Vagina (tissue), 2 donors: ENCODE measurements at places on chromosomes 16 and 17.

DNA sequence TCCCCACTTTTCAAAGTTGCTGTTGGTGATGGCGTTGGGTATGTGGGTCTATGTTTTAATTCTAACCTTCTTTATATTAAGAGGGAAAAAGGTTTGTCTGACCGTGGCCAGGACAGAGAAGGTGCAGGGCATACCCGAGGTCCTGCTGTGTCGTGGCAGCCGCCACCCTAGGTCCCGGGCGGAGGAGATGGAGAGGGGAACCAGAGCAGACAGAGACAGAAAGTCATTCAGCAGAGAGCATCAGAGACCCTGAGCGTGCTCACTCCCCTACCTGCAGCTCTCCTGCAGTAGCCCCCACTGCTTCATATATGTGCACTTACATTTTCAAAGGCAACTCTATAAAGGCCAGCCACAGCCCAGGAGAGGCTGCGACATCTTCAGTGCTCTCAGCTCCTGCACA, 327.2 kb upstream of the TNRC6C start:
- DNase-seq, result no peak

DNA sequence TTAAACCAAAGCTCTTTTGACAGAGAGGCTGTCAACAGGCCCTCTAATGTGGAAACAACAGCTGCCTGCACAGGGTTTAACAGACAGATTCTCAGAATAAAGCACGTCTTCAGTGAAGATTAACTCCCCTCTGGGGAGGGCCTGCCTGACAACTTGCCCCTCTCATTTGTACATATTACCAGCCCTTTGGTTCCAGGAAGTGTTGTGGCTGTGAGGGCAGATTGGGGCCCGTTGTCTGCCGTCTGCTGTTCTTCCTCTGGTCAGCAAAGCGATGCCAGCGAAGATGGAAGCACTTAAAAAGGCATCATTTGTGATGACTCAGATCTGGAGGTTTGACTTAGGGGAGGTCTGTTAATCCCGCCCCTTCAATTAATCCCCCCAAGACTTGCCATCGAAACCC, 177.0 kb upstream of the IRX6 start:
- DNase-seq, result no peak

GRCh38 chr16:24537474-24538337, 1.7 kb upstream of the RBBP6 start:
- DNase-seq, result no peak

DNA sequence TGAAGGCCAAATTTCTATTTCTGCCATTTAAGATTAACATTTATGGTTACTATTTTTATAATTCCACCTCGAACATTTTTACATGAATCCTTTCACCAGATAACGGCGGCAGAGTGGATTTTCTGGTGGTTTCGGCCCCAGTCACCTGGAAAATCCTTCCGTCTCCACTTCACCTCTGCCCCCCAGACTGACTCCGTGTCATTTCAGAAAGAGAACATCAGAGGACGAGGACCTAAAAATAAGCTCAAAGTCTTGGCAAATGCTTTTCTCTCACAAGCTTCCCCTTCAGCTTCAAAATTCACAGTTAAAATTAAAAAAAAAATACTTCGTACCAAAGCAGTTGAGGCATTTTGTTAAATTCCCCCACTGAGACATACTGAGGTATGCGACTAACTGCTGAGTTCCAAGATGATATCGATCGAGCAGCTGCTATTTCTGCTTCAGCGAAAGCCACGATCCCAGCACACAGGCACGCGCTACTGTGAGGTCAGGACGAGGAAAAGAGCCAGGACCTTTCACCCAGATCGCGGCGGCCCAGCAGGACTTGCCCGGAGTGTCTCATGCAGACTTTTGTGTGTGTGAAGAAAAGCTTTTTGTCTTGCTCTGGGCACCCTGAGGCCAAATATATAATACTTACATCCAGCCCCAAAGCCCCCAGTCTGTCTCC, 36.8 kb downstream of the ASPA start:
- no peak for DNase-seq

DNA sequence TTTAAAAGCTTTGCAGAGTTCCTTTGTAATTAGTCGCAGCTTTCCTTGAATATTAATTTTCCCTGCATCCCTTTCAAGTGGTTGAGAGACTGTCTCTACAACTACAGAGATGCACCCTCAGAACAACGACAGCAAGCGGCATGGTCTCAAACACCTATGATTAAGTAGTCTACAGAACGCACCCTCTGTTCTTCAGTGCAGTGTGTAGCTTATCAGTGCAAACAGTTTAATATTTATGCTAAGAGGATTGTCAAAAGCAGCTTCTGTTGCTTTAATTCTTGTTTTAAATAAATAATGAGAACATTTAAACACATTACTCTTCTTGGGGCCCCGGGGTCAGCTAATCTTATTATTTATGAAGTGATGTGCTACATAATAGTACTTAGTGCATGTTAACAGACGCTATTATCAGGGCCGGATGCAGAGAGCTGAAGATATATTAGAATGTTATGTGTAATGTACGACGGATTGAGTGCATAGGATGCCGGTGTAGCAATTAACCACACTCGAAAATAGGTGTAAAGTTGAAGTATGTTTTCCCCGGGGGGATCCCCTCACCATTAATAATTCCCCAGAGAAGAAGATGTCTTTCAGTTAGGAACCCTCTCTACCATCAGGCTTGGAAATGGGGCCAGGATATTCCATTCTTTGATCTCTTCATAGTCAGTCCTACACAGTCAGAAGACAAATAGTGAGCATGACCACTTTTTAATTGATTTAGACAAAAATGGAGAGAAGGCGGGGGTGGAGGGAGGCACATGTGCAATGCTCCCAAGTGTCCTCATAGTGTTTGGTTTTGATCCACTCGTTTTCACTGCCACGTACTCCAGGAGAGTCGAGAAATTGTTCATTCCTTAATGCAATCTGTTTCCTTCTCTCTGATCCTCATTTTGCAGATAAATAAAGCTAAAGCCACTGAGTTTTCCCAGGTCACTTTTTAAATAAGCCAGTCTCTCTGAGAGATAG, 176.3 kb downstream of the IRX3 start:
- no peak for DNase-seq

- DNase-seq, result no peak
These were observed 631 bp downstream of the UTP6 start for GRCh38 chr17:31900877-31901276.

- no peak for DNase-seq
These were observed 253.9 kb upstream of the CACNG5 start for GRCh38 chr17:66580956-66581391.

DNA sequence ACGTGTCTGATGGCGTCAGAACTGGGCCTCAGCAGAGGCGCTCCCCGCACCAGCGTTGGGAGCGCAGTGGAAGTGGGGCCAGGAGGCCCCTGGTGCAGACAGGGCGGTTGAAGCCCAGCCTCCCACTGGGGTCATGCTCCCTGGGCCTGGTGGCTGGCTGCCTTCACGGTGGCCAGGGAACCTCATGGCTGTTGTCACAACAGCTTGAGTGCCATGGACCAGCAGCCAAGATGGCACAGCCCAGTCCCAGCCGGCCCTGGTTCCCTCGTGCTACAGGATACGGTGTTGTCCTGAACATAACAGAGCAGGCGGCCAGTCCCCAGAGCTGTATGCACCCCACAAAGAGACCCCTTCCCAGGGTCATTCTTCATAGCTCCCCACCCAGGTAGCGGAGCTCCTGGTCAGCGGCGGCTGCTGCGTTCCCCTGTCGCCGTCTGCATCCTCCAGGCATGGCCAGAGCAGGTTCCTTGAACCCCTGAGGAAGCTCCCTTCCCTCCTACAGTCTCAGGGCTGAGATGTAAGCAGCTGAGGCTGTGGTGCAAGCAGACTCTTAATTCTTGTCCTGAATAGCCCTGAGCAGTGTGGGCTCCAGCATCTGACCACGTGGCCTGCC, 29.7 kb downstream of the NME3 start:
- no peak for DNase-seq

DNA sequence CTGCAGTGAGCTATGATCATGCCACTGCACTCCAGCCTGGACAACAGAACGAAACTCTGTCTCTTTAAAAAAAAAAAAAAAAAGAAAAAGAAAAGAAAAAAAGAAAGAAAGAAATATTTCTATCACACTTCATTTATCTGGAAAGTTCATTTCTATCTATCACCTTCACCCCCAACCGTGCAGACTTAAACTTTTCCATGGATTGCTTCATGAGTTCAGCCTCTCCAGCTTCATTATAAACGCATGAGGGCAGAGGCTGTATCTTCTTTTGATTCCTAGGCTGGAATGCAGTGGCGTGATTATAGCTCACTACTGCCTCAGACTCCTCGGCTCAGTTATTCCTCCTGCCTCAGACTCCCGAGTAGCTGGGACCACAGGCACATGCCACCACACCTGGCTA, 28.2 kb downstream of the MRC2 start:
- no peak for DNase-seq

DNA sequence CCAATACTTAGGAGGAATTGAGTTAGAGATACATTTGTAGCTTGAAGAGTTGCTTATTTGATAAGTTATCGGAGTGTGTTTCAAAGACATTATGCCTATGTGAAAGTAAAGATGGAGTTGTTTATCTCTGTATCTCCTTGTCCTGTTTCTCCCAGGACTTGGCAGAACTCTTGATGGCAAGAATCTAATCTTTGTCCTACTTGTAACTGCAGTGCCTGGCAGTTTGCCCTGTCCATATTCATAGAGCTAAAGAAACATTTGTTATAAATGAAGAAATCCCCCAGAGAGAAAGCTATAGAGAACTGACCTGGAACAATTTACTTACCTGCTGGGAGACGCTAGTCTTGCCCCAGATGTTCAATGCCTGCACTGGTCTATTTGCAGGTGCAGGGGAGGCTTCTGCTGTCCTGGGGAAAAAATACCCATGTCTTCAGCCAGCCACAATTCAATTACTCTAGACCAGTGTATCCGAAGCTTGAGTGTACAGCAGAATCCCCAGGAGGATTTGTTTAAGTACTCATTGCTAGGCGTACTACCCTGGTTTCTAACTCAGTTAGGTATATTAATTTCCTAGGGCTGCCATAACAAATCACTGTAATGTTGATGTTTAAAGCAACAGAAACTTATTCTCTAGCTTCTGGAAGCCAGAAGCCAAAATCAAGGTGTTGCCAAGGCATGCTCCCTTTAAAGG, 410.0 kb upstream of the HSBP1 start:
- DNase-seq, result no peak

GRCh38 chr16:49419006-49419405, 45.4 kb downstream of the C16orf78 start:
- no peak for DNase-seq

DNA sequence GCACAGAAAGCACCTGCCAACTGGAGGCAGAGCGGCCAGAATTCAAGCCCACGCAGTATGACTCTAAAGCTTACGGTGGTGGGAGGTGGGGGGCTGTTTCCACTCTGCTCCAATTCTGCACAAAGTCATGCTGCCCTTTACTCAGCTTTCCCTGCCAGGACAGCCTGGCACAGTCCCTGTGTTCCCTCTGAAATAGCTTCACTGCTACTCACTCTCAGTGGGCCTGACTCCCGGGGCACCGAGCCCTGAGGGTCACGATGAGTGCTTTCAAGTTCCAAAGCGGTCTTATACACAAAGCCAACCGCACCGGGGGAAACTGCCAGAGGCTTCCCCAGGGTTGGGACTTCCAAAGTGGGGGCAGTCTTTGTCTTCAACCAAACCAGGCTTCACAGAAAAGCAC, 306.1 kb upstream of the XYLT1 start:
- no peak for DNase-seq

DNA sequence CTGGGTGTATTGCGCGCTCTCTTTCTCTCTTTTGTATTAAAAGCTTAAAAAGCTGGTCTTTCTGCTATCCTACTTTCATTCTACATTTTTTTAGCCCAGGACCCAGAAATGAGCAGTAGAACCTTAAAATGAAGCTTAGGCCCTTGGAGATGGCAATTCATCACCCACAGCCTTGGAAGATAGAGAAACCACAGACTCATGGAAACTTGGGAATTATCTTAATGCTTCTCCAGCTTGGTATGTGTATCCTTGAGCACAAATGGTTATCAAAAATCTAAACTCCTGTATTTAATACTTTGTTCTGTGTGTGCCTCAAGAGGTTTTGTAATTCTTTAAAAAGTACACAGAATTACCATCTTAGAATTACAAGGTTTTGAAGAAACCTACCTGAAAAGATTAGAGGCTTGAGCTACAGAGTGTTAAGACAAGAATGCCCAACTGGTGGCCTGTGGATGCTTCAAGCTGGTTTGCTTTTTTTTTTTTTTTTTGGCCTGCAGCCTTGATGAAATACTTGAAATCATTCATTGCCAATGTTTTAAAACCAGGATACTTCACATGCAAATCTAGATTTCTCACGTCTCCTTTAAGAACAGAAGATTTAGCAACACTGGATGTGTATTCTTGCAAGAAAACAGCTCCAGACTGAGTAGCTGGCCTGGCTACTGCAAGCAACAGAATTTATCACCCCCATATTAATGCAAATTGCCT, 105.0 kb downstream of the XYLT1 start:
- no peak for DNase-seq

DNA sequence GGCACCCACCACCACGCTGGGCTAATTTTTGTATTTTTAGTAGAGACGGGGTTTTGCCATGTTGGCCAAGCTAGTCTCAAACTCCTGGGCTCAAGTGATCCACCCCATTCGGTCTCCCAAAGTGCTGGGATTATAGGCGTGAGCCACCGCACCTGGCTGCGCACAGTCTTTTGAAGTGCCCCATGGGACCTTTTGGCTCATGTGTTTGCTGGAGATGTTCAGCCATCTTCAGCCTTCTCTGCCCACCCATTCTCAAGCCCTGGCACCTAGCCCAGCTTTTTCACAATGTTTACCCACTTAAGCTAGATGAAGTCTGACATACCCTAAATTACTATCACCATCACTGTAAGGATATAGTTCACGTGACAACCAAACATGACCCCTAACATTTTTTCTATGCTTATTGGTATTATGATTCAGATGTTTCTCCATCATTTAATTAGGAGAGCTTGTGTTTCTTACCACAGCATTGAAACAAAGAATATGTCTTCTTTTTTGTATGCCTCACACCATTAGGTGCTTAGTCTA, 32.3 kb downstream of the PECAM1 start:
- DNase-seq, result no peak

GRCh38 chr17:17742688-17743390, 61.6 kb downstream of the RAI1 start:
- DNase-seq, result no peak

DNA sequence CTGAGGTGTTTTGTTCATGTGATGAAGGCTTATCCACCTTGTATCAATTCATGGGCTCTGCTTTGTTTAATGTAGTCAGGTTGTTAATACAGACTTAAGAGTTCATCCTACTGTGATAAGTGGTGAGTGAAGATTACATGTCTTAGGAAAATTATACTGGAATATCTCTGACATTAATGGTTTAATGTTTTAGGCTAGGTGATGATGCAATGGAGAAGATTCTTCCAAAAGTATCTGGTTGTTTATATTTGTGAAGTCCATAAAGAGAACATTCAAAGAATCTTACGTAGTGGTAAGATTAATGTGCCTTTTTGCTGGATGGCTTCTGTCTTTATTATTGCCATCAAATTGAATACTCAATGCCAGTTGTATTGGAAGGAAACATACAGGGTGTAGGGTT, 236.4 kb downstream of the BCAS3 start:
- no peak for DNase-seq

DNA sequence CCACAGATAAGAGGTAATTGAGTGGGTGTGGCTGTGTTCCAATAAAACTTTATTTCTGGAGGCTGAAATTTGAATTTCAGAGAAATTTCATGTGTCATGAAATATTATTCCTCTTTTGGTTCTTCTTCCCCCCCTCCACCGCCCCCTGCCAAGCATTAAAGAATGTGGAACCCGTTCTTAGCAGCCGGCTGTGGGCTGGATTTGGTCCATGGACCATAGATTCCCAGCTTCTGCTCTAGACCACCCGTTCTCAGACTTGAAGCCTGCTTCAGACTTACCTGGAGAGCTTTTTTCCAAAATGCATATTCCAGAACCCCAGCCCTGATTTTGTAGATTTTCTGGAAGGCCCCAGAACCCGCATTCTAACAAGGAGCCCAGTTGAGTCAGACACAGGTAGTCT, 15.1 kb upstream of the LASP1NB start:
- peak; percentile 60 for DNase-seq

- no peak for DNase-seq
These were observed 44.9 kb downstream of the SLC47A1 start for GRCh38 chr17:19578545-19578944.
